BE2C (cell line): ENCODE measurements at places on chromosomes 1 and 21.
A peak's percentile ranks its signal among the peaks of the same experiment; 100 is the strongest.

- no peak for DNase-seq
Observed at GRCh38 chr1:184416481-184416880, 29.7 kb downstream of the C1orf21 start.

- DNase-seq, result no peak
Observed at GRCh38 chr1:152034324-152034653, 2.5 kb downstream of the S100A11 start.

- DNase-seq, result no peak
Observed at GRCh38 chr1:94773296-94773809, 46.8 kb upstream of the SLC44A3 start.

- DNase-seq, result no peak
Observed at GRCh38 chr1:65554829-65555228, 134.4 kb downstream of the LEPR start.

GRCh38 chr1:8055973-8056372 is 29.9 kb upstream of the ERRFI1 start:
- no peak for DNase-seq

- no peak for DNase-seq
Observed at GRCh38 chr21:37119421-37120218, 46.6 kb downstream of the TTC3 start.

DNA sequence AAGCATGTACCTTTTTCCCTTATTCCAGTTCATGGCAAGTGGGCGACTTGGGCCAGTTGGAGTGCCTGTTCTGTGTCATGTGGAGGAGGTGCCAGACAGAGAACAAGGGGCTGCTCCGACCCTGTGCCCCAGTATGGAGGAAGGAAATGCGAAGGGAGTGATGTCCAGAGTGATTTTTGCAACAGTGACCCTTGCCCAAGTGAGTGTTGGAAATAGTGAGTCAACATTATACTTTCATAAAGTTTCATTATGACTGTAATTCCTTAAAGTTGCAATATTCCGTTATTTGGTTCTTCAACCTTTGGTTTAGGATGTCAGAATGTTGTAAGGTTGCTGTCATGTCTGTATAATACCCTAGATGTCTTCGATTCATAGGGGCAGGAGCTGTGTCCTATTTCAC is 230.5 kb downstream of the TPR start:
- no peak for DNase-seq

- peak; percentile 8 for DNase-seq
Observed at GRCh38 chr21:45325206-45326168, 37.8 kb upstream of the POFUT2 start.

GRCh38 chr1:17016317-17016661 is 4.6 kb upstream of the ATP13A2 start:
- no peak for DNase-seq

- no peak for DNase-seq
Observed at GRCh38 chr1:210434223-210434622, 105.5 kb downstream of the HHAT start.

- DNase-seq, result no peak
Observed at GRCh38 chr1:7554385-7555235, 216.5 kb upstream of the VAMP3 start.

DNA sequence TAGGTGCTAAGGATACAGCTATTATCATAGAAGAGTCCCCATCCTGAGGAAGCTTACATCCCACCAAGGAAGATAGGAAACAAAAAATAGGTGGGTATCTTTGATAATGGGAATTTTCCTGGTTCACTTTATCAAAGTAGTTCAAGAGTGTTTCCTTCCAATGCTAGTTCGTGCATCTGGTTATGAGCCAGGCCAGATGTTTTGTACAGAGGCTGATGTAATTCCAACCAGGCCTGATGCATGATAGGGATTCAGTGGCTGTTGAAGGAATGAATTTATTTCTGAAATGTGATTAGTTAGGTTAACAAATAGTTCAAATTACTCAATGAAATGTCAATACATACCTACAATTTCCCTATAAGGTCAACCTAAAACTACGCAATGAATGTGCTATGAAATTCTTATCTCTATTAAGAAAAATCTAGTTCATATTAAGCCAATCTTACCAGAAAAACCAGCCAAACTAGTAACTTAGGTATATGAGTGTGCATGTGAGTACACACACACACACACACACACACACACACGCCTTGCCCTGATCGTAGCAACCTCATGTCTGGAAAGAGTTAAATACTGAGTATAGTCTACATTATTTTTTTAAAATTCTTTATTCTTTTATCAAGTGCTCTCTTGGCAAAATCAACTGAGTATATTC is 9.5 kb upstream of the ZBTB18 start:
- no peak for DNase-seq

DNA sequence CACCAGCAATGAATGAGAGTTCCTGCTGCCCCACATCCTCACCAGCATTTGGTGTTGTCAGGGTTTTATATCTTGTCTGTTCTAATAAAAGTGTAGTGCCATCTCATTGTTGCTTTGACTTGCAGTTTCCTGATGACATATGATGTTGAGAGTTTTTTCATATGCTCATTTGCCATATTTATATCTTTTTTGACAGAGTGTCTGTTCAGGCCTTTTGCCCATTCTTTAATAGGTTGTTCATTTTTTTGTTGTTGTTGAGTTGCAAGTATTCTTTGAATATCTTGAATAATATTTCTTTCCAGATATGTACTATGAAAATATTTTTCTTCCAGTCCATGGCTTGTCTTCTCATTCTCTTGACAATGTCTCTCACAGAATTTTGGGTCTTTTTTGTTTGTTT is 111.7 kb upstream of the KCNJ15 start:
- DNase-seq, result no peak

GRCh38 chr1:152107031-152107983 is 7.9 kb downstream of the TCHH start:
- no peak for DNase-seq

- DNase-seq, result no peak
Observed at GRCh38 chr1:56397409-56397808, 182.0 kb downstream of the PLPP3 start.

DNA sequence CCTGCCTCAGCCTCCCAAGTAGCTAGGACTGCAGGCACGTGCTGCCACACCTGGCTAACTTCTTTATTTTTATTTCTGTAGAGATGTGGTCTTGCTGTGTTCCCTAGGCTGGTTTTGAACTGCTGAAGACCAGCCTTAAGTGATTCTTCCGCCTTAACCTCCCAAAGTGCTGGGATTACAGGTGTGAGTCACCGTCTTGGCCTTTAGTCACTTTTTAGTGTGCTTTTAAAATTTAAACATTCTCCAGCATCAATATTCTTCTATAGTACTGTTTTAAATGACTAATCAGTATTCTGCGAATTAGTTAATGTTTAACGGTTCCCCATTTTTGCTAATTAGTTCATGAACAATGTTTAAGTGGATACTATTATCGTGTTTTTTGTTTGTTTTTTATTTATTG is 60.6 kb downstream of the DYRK1A start:
- DNase-seq, result no peak

DNA sequence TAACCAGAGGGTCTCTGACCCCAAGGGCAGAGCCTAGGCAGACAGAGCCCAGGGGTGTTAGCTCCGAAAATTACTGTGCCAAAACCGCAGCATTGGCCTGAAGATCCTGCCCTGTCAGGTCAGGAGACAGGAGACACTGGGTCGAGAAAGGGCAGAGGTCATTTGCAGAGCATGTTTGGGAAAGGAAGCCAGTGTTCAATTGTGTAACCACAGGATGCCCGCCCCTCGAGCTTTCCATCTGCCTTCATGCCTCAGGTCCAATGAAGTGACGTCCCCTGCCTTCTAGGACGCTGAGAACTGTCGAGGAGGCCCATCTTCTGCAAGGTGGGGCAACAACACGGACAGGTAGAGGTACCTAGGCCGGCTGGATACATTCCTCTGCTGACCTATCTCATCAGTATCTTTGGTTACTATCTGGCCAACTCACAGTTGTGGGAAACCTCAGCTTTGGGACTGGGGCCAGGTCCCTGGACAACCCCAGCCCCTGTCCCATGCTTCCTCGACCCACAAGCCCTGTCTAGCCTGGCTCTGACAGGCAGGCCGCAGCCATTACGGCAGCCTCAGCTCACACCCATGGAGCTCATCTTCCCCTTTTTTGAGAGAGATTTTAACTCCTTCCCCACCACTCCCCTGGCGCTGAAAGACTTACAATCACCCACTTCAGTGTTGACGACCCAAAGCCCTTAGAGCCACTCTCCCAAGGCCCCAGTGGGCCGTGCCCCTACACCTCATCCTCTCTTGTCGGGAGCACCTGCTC is 1.3 kb downstream of the ARL8A start:
- no peak for DNase-seq

DNA sequence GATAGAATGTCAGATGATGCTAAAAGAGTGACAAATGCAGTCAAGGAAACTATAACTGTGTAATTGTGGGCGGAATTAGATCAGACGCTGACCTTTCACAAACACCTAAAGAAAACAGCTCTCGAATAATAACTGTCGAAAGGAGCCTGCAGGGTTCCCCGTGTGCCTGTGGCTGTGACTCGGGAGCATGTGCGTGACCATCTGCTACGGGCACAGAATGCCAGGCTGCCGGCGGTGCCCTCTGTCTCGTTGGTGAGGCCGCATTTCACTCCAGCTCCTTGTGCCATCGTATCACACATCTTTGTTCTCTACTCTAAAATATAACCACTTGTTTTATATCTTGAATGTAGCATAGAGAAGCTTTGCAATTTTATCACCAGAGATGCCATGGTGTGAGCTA is 267.8 kb upstream of the FMN2 start:
- DNase-seq, result no peak

GRCh38 chr1:193767886-193768285 is 581.5 kb upstream of the B3GALT2 start:
- DNase-seq, result no peak

DNA sequence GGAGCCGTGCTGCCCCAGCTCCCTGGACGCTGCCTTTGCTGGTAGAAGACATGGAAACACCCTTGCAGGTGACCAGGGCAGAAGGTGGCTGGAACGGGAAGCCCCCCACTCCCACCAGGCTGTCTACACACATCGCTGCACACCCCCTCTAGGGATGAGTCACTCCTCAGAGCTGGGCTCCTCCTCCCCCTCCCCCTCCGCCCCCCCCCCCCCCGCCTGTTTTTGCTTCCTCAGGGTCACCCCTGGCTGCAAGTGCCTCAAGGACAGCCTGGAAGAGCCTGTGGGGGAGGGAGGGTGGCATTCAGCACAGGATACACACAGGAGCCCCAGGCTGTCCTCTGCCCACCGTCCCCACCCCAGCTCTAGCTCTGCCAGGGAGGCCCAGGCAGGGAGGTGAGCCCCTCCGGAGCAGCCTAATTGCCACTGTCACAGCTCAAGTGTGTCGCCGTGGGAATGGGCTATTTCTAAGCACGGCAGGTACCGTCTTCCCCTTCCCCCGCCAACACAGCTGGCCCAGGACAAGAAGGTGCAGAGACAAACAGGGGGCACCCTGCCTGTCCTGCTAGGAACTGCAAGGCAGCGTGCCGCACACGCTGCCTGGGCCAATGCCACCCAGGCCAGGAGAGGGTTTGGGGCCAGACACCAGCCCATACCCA is 2.5 kb downstream of the FNDC10 start:
- peak; percentile 62 for DNase-seq

DNA sequence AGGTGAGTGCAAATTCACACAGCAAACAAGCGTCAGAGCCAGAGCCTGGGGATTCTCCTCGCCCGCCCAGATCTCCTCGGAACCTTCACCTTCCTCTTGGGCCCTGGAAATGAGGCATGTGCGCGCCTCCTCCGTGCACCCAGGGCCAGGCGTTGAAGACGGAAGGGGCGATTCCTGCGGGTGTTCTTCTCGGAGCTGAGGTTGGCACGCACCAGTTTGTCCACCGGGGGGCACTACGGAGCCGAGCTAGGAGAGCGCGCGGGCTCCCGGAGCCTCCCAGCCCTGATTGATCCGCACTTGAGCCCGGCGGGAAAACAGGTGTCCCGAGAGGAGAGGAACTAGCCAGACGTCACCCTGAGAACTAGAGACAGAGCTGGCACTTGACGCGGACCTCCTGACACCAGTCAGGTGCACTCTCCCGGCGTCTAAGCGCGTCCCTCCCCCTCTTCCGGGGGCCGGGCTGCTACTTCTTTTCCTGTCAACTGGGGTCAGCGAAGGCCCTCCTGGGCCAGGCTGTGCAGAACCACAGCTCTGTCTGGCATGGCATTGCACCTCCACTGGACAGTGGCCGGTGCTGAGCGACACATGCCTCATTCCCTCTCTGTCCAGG is 18.3 kb upstream of the SERINC2 start:
- DNase-seq, result peak; percentile 82

DNA sequence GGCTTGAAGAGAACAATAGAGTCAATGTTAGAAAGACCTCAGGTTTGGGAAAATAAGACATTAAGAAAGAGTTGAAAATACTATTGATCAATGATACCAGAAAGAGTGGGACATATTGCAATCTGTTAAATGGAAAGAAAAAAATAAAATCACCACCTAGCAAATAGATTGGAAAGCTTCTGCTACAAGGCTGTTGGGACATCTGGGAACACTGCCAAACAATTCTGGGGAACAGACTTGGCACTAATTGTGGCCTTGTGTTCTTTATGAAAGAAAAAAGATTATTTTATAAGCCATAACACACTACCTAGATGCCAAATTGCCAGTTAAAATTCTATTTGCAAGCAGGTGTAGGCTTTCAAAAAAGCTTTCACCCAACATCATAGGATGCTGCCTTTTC is 137.8 kb downstream of the TSEN15 start:
- peak; percentile 56 for DNase-seq

DNA sequence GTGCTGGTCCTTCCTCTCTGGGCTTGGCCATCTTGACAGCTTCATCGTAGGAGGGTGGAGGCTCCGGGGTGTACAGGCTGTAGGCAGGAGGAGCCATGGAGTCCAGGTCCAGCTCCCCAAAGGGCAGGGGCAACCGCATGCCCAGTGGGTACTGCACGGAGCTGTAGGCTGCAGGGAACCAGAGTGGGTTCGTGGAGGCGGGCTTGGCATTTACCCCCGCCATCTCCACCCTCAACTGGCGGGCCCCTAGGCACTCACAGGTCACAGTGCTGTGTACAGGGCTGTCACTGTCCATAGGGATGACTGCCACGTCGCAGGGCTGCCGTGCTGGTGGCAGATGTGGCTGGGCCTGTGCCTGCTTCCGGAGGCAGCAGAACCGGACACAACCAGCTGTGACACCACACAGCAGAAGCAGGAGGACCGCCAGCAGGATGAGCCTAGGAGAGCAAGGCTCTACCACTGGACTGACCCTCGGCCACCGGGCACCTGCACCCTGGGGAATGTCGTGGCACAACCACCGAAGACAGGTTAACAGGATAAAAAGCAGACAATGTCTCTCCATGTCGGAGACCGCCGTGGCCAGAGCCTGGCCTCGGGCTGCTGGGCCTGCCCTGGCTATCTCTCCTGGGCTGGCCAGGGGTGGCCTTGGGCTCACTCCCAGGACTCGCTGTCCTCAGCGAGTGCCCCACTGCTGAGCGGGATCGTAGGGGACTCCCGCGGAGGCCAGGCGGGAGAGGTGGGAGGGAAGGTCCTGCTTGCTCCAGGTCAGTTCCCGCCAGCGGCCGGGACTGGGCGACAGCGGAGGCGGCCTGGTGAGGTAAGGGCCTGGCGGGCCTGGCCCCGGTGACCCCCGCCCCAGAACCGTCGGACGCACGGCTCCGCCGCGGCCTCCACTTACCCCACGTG is 831 bp downstream of the TMEM52 start:
- DNase-seq, result no peak

GRCh38 chr1:55081905-55082296 is 42.6 kb downstream of the PCSK9 start:
- DNase-seq, result no peak
